CD4-positive, alpha-beta memory T cell (primary cell): ENCODE measurements at places on chromosomes 4 and X. TPM values are rescaled to one million over a fixed set of nuclear protein-coding genes. Genes with fewer than 3 reads are reported as not detected.

The HS3ST1 gene
- 0.06 TPM for total RNA-seq

The ESX1 gene
- not detected for total RNA-seq

GRCh38 chr4:124429746-124430250 lies 282.7 kb downstream of the ANKRD50 start:
- DNase-seq, result no peak

GRCh38 chr4:152010710-152011079 lies 249.9 kb upstream of the GATB start:
- peak; percentile 76 for DNase-seq

- DNase-seq, result no peak
Measured at GRCh38 chrX:120452131-120452530, 17.0 kb downstream of the LAMP2 start.

- DNase-seq, result no peak
Measured at GRCh38 chrX:21174439-21174838, 199.8 kb upstream of the CNKSR2 start.

- DNase-seq, result no peak
Measured at GRCh38 chr4:95108883-95109421, 351.2 kb downstream of the BMPR1B start.
